ENCODE measurements at places on chromosomes 16 and 17.

GRCh38 chr16:50702725-50703124 lies 9.3 kb downstream of the NOD2 start:
- DNase-seq = peak; percentile 40

DNA sequence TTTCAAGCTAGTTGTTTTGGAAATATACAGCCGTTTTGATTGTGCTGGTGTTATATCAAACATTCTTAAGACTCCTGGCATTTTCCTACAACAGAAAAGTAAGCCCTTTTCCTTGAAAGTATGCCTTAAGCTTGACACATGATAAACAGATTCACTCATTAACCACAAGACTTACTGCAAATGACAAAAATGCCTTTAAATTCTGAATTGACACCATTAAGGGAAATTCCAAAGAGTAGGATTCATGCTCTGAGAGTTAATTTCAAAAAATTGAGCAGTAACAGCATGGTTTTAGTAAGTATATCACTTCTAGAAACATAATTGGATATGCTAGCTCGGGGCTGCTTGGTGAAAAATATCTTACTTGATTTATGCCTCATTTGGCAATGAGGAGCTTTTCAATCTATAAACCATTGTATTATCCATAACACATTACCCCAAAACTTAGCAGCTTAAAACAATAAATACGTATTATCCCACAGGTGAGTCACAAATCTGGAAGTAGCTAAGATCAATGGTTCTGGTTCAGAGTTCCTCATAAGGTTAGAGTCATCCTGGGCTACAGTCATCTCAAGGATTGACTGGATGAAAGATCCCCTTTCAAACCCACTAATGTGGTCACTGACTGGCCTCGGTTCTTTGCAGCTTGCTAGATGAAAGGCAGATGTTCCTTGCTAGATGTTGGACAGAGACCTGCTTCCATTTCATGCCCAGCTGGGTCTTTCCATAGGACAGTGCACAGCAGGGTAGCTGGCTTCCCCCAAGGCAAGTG lies 8.2 kb upstream of the PHAF1 start:
- DNase-seq = peak; percentile 56

GRCh38 chr16:31335431-31335830 lies 19.5 kb upstream of the ITGAX start:
- DNase-seq = no peak

GRCh38 chr16:7017006-7017662 lies 315.5 kb upstream of the RBFOX1 start:
- DNase-seq = no peak

DNA sequence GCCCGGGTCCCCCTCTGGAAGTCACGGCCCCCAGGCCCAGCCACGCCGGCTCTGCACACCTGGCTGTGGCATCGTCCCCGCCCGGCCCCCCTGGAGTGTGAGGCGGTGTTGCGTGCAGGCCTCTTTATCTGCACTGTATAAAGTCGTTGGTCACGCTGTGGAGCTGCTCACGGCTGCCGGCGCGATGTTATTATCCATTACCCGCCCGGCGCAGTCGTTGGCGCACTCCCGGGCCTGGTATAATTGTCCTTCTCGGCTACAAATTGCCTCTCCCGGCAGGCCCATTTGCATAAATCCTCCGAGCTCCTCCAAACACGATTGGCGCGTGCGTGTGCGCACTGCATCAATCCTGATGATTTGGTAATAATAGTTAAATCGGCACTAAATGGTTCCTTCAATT lies 57.8 kb downstream of the BAHCC1 start:
- DNase-seq = no peak

DNA sequence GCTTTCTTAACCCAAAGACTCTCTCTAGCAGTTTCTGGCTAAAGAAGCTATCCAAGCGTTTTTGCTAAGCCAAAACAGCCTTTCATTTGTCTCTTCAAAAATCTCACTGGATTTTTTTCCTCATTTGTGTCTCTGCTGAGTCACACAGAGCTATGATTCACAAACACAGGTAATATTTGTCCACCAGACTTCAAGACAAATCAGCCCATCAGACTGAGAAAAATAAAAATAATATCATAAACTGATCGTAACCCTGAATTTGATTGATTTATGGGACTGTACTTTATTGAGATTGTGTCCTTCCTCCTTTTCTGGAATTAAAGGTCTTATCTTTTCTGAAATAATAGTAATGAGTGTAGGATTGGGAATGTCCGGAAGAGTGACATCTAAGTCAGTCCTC lies 25.8 kb downstream of the TRIM16 start:
- DNase-seq = no peak

DNA sequence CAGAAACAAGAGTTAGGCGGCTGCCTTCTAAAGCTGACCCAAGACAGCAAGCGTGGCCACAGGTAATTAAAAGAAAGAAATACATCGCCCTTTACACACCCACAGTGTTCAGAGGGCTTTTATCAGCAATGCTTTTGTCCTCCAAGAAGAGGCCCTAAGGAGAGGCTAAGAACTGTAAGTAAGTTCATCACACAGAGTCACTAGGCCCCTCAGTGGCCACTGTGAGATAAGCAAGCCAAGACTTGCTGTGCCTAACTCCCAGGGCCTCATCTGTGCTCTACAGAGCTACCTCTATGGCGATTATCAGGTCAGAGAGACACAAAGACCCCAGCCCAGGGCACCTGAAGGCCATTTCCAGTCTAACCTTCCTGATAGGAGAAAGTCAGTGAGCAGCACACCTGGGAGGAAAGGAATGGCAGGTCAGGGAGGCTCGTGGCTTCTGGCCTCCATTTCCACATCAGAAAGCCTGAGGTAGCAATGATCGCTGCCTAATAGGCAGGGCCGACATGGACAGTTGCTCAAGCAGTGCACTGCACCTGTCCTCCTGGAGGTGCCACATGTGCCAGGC lies 545.2 kb upstream of the CDH11 start:
- DNase-seq = no peak

GRCh38 chr16:31471241-31471874 lies 594 bp upstream of the TGFB1I1 start:
- no peak for DNase-seq

DNA sequence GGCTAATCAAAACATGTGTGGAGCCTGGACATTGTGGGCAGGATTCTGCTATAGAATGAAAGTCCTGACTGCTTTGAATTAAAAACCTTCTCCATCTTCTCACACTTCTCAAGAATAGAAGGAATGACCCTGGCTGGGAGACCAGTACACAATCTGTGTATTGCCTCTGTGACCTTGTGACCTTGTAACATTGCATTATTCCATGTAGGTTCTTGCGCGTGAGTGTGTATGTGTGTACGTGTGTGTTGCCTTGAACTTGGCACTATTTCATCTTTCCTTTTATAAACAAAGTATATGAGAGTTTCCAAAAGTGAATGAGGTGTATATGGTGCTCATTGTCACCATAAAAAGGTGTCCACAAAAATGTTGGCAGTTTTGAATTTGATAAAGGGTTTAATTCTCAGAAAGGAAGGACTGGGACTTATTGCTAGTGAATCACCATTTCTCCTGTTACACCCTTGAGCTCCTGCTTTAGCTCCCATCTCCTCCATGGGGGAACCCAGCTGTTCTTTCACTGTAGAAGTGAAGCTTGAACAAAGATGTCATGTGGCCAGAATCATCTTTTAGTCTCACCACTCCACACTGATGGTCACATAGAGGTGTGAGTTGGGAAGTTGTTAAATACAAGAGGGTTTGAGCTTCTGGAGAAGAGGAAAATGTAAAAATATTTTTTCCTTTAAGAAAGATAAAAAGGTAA lies 244.9 kb downstream of the FTO start:
- DNase-seq = no peak

- no peak for DNase-seq
Measured at GRCh38 chr17:50642071-50642721, 7.5 kb downstream of the ABCC3 start.

DNA sequence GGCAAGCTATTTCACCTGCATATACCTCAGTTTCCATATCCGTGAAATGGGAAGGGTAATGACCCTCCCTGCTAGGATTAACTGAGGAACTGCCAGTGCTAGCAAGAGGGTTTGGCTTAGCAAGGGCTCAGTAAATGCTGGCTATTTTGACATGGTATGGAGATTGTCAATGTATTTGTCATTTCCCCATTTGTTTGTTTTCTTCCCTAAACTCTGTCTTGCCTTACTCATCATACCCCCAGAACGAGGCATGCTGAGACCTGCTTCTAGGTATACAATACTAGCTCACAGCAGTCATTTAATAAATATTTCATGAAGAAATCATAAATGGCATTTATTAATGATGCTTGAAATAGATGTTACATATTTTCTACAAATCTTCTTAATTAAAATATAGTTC lies 124.0 kb downstream of the DYNLRB2 start:
- no peak for DNase-seq

DNA sequence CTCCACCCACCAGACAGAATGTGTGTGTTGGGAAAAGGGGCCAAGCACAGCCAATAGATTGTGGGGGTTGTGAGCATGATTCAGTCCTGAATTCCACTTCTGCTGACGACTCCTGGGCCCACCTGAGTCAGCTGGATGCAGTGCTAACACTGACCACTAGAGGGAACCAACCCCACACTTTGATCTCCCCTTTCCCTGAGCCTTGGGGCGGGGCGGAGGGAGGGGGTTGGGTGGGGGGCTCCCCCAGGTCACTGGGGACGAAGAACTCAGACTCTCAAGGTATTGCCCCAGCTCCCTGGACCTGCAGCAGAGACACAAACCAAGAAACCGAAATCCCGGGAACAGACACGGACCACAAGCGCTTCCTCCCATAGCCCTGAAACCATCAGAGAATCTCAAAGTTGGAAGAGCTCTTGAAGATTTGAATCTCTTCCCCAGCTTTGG lies 621 bp upstream of the CSHL1 start:
- peak; percentile 77 for DNase-seq

GRCh38 chr16:24652803-24653202 lies 76.6 kb upstream of the TNRC6A start:
- DNase-seq = no peak

- DNase-seq = no peak
Measured at GRCh38 chr16:2150418-2151187, 2.2 kb downstream of the RAB26 start.

DNA sequence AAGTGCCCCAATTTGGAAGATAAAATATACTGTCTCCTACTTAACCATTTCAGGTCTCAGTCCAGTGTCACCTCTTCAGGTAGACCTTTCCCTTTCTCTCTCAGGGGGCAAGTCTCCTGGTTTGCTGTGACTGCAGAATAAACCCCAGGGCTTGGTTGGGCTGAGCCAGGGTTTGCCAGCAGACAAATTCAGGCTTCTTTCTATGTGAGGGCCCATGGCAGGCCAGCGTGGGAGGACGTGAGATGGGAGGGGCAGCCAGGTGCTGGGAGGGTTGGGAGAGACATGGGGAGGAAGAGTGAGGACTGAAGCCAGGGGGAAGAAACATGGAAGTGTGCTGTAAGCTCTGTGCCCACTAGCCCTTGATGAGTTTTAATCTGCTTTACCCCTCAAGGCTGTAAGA lies 163.2 kb downstream of the SPECC1 start:
- no peak for DNase-seq

DNA sequence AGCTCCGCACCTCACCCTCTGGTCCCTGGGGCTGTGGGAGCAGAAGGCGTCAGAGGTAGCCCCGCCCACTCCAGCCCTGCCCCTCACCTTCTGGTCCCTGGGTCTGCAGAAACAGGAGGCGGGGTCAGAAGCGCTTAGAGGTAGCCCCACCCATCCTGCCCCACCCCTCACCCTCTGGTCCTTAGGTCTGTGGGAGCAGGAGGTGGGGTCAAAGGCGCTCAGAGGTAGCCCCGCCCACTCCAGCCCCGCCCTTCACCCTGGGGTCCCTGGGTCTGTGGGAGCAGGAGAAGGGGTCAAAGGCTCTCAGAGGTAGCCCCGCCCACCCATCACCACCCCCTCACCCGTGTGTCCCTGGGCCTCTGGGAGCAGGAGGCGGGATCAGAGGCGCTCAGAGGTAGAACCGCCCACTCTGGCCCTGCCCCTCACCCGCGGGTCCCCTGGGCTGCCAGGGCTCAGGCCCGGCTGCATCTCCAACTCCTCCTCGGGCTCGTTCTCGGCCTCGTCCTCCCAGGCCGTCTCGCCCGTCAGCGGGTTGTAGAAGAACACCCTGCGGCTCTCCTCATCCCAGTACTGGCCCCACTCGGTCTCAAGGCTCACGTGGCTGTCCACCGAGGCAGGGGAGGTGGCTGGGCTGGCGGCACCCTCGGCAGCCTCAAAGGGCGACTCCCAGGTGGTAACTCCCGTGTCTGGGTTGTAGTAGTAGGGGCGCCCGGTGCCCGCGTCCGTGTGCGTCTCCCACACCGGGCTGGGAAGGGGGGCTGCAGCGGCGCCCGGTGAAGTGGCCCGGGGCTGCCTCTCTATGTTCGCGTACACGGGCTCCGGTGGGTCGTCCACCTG lies 27.2 kb downstream of the ARHGAP27 start:
- DNase-seq = no peak

GRCh38 chr16:57574646-57575467 lies 32.4 kb downstream of the ADGRG5 start:
- no peak for DNase-seq

GRCh38 chr16:29745121-29745852 lies 503 bp downstream of the C16orf54 start:
- peak; percentile 80 for DNase-seq

DNA sequence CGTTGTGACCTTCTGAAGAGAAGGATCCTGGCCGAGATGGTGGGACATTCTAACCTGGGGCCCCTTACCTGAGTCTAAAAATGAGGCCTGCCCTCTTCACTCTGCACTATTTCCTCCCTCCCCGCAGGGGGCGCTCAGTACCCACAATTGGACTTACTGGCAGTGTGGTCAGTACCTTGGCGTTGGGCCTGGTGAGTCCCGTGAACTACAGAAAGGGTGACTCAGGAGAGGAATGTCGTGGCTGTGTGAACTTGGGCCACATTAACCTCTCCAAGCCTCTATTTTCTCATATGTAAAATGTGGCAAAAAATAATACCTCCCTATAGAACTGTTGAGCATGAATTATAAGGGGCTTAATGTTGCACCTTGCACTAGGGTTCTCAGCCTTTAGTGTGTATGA lies 3.9 kb downstream of the RSAD1 start:
- DNase-seq = peak; percentile 88

DNA sequence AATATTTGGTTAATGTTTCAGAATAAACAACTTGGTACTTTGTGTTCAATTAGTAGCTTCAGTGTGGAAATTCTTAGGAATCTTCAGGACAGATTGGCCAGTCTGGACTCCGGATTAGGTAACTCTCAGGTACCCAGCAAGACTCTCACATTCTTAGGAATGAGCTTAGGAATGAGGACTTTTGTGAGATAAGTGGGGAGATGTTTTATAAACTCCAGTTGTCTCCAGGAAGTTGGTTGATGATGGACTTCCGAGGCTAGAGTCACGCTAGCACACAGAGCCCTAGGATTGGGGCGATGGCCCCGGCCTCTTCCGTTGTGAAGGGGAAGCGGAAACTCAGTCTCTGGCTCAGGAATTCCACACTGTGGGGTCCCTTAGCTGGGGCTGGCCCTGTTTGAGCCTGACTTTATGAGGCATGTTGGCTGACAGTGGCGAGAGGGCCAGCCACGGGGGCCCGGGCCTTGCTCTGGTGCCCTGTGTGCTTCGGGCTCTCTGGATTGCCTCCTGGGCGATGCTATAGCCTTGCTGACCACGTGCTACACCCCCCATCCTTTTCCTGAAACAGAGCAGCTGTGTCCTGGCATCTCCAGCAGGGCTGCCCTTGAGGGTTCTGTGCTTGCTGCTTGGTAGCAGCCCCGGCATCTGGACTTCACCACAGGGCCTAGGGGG lies 32.4 kb downstream of the RAB11FIP3 start:
- DNase-seq = no peak

- DNase-seq = peak; percentile 48
Measured at GRCh38 chr17:17774009-17774881, 62.5 kb downstream of the SREBF1 start.

GRCh38 chr16:47884116-47884725 lies 271.6 kb downstream of the ABCC12 start:
- no peak for DNase-seq

GRCh38 chr17:31144836-31145235 lies 50.1 kb downstream of the NF1 start:
- no peak for DNase-seq

GRCh38 chr17:78144147-78144719 lies 2.0 kb upstream of the C17orf99 start:
- no peak for DNase-seq

All from activated CD4-positive, alpha-beta memory T cell treated with anti-CD3 and anti-CD28 coated beads for 36 hours (primary cell).